NCI-H226 (cell line): ENCODE measurements at places on chromosomes 2 and 18.

DNA sequence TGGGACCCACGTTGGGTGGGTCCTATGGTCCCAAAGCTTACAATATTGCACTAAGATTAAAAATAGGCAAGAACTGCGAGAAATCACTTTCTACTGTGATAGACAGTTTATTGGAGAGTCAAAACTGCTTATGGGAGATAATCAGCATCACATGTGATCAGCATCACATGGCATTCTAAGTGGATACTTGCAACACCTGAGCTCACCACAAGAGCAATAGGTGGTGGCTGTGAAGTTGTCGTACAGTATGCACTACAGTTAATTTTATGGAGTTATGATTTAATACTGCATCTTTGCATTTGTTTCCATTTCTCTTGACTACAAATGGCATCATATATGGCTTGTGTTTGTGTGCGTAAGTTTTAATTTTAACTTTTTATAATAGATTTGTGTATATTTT, 11.6 kb downstream of the PNO1 start:
- DNase-seq, result no peak

DNA sequence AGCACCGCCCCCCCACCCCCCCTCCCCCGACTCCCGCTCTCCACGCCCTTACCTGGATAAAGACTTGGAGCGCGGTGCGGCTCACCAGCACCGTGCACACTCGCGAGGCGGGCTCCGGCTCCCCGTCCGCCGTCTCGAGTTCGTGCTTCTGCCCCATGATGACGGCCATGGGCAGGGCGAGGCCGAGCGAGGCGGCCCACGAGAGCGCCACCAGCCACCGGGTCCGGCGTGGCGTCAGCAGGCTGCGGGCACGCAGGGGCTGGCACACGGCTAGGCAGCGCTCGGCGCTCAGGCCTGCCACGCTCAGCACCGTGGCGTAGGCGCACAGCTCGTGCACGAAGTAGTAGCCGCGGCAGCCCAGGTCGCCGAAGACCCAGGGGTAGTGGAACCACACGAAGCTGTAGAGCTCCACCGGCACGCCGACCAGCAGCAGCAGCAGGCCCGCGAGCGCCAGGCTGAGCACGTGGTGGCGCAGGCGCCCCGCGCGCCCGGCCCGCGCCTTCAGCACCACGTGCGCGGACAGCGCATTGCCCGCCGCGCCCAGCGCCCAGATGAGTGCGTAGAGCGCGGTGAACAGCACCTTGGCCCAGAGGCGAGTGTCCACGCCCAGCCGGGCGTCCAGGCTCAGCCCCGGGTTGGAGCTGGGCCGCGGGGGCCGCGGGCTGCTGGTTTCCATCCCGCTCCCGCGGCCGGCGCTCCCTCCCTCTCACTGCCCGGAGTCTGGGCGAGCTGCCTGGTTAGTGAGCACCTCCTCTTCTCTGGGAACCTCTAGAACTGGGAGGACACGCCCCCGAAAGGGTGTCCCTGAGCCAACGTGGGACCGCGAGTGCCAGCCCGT, at the start of gene NTSR2:
NTSR2 (minus strand) TSS at position 742 of the 838 bp plus-strand sequence; CDS start at position 676, 66 bp downstream.
- peak; percentile 58 for DNase-seq

- no peak for DNase-seq
These were observed 635.7 kb downstream of the NRXN1 start for GRCh38 chr2:50396298-50396631.

- no peak for DNase-seq
These were observed 62.0 kb upstream of the TAF1B start for GRCh38 chr2:9781252-9781651.

DNA sequence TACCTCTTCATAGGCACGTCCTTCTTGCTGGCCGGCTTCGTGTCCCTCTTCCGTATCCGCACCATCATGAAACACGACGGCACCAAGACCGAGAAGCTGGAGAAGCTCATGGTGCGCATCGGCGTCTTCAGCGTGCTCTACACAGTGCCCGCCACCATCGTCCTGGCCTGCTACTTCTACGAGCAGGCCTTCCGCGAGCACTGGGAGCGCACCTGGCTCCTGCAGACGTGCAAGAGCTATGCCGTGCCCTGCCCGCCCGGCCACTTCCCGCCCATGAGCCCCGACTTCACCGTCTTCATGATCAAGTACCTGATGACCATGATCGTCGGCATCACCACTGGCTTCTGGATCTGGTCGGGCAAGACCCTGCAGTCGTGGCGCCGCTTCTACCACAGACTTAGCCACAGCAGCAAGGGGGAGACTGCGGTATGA, 2.3 kb downstream of the FZD7 start:
- no peak for DNase-seq

GRCh38 chr18:64982414-64983055, 768.3 kb upstream of the CDH7 start:
- DNase-seq, result no peak

- no peak for DNase-seq
These were observed 11.5 kb upstream of the CELF4 start for GRCh38 chr18:37577051-37577611.

DNA sequence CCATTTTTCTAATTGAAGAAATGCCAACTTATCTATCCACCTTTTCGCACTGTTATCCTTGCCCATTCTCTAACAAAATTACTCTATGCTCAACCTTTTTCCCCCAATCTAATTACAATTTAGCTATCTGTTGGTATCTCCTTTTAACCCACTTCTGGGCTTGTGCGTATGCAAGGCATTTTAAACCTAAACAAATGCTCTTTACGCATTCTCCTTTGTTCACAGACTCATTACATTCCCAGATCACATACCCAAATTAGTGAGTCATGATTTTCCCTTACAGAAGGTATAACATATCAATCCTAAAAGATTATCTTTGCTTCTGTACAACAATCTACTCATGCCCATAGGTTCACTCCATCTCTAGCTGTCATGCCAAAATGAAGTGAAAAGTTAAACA, 71.7 kb upstream of the LYPD1 start:
- no peak for DNase-seq

DNA sequence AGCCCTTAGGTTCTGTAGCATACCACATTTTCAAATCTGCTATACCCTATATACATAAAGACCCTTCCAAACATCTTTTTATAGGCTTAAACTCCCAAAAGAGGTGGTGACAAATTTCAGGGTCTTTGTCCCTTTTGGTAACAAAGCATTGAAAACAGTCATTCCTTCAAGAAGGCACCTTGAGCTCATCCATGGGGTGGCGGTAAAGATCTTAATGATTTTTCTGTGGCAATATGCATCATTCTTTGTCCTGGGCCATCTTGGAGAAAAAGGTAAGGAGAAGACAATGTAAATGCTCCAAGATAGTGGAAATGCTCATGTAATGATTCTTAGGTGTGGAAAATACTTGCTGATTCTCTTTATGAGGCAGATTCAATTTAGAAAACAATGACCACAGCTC, 890.5 kb downstream of the CNTNAP5 start:
- no peak for DNase-seq

- DNase-seq, result peak; percentile 15
These were observed 16.6 kb upstream of the LNPK start for GRCh38 chr2:176018708-176019107.

DNA sequence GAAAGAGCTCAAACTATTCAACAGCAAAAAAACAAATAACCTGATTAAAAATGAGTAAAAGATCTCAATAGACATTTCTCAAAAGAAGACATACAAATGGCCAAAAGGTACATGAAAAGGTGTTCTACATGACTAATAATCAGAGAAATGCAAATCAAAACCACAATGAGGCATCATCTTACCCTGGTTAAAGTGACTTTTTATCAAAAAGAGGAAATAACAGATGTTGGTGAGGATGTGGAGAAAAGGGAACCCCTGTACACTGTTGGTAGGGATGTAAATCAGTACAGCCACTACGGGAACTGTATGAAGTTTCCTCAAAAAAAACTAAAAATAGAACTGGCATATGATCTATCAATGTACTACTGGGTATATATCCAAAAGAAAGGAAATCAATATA, 39.8 kb upstream of the TMEM163 start:
- no peak for DNase-seq

DNA sequence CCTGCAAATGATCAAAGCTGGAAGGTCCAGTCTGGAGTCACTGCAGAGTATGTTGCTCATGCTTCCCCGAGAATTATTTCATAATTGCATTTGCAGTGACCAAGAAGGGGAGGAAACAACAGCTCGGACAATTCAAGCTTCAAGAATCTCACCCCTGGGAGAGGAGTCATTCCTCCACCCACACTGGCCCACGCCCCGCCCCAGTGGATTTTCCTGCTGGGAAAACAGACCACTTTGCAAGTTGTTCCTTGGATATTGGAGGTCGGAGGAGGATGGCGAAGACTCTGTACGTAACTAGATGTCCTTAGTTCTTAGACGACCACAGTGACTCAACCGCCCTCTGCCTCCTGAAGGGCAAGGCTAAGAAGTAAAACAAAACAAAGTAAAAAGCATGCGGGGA, 159.4 kb downstream of the TPO start:
- DNase-seq, result peak; percentile 30

- DNase-seq, result no peak
These were observed at the start of gene SOX11 for GRCh38 chr2:5691985-5692529. Gene SOX11 (plus strand): TSS chr2:5692384. CDS start chr2:5692722, 338 bp downstream.

DNA sequence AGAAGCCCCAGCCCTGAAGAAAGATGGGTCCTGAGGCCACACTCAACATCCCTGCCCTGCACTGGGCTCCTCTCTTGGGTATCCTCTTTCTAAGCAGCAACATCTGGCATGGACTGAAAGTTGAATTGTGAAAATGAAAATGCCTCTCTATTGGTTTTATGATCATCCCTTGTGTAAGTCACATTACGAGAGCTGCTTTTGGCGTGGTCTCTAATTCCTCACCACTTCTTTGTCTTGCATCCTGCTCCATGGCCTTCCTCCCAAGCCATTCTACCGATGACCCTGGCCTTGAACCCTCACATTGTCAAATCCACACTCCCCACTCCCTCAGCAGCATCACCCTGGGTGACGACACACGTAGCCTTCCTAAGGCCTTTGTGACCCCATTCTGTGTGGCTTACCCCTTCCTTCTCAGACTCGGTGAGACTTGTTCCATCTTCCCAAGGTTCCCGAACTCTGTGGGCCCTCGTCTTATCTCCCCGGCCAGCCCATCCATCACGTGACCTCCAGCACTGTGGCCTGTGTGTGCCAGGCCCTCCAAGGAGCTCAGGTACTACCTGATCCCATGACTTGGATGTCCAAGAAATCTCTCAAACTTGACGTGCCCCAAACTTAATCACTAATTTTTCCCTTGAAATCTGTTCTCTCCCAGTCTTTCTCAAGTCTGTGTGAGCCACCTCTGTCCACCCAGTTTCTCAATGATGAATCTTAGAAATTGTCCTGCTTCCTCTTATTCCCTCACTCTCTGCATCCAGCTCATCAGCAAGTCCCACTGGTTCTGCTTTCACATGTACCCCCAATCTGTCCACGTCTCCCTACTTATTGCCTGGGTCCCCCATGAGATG, 194.7 kb upstream of the HS6ST1 start:
- DNase-seq, result no peak

DNA sequence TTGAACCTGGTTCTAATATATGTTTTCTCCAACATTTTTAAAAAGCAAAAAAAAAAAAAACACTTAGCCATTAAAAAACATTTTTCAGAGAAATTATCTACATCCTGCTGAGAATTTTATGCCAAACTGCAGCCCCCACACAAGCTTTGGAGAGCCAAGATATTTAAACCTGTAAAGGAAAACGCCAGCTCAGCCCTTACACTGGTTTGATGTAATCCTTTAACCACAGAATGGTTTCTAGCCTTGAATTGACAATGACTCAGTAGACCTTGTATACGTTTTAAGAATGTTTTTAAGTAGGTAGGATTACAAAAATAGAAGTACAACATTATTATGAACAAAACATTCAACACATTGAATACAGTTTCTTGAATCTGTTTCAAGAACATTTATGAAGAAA, 113.6 kb downstream of the BABAM2 start:
- peak; percentile 84 for DNase-seq

DNA sequence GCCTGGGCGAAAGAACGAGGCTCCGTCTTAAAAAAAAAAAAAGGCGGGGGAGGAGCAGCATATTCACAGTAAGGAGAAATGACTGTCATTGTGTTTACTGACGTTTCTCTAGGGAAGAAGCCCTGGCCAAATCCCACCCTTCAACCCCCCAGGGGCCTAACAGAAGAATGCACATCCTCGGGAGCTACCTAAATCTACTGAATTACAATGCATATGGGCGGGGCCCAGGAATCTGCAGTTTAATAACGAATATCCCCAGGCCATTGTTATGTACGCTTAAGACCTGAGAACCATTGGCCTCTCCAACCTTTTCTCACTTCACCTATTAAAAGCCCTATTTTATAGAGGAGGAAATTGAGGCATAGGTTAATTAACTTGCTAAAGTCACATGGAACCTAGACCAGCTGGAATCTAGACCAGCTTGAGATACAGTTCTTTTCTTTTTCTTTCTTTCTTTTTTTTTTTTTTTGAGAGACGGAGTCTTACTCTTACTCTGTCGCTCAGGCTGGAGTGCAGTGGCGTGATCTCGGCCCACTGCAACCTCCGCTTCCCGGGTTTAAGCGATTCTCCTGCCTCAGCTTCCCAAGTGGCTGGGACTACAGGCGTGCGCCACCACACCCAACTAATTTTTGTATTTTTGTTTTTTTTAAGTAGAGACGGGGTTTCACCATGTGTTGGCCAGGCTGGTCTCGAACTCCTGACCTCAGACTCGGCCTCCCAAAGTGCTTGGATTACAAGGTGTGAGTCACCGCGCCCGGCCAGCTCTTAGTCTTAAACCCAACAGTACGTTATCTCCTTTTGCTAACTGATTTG, 708 bp upstream of the RIF1 start:
- no peak for DNase-seq

DNA sequence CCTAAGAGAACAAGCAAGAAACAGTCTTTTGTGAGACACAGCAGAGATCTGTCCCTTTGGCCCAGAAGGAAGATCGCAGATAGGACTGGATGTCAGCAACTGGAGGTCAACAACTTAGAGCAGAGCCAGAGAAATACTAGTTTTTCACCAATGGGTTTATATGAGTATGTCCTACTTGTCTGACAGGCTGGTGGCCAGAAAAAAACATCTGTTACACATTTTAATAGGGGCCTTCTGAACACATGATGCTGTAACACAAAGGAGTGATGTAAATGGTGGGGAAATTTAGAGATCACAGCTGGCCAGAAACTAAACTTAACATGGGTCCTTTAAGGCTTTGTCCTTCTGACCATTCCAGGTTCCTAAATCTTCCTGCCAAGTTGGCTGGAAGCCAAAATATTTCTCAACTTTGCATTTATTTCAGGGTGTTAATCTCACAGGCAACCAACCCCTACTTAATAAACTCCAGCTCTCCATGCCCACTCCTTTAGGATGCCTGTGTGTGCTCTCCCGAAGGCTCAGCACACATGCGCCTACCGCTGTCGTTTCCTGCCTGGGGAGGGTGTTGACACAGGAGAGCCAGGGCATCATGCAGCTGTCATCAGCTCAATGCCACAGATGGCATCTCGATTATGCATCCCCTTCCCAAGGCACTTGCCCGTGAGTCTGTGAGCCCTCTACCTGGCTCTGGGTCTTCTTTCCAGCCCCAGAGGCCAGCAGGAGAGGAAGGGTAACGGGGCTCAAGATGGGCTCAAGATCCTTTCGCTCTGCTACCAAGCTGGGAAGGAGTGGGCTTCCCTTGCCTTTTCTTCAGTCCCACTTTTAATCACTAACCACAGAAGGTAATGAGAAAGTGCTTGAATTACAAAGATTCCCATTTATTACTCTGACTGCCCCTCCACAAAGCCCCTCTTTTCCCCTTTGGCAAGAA, 252.5 kb downstream of the ETAA1 start:
- DNase-seq, result no peak
